Mucosa of gallbladder (tissue), 1 donor: ENCODE measurements at places on chromosomes 11 and 22. TPM values are rescaled to one million over a fixed set of nuclear protein-coding genes. Genes with fewer than 3 reads are reported as not detected.

- DNase-seq: no peak
Measured at GRCh38 chr11:19191530-19192169, 10.1 kb downstream of the CSRP3 start.

TMEM132A gene
- 18.5 TPM for total RNA-seq

- DNase-seq: no peak
Measured at GRCh38 chr11:109894242-109894641, 198.9 kb upstream of the ZC3H12C start.

GRCh38 chr22:47232753-47233152, 470.3 kb downstream of the TBC1D22A start:
- no peak for DNase-seq

GRCh38 chr22:29670626-29671025, 49.2 kb upstream of the CABP7 start:
- no peak for DNase-seq

- no peak for DNase-seq
Measured at GRCh38 chr22:31603081-31603525, 58.9 kb downstream of the PISD start.

GRCh38 chr11:64438986-64439771, 80.2 kb downstream of the RPS6KA4 start:
- DNase-seq: no peak

- DNase-seq: no peak
Measured at GRCh38 chr22:40721266-40721665, 42.0 kb downstream of the MCHR1 start.

SCGB1A1 gene
- total RNA-seq: 2.7 TPM

OR5P2 gene
- not detected for total RNA-seq

OR4P4 gene
- not detected for total RNA-seq

DNA sequence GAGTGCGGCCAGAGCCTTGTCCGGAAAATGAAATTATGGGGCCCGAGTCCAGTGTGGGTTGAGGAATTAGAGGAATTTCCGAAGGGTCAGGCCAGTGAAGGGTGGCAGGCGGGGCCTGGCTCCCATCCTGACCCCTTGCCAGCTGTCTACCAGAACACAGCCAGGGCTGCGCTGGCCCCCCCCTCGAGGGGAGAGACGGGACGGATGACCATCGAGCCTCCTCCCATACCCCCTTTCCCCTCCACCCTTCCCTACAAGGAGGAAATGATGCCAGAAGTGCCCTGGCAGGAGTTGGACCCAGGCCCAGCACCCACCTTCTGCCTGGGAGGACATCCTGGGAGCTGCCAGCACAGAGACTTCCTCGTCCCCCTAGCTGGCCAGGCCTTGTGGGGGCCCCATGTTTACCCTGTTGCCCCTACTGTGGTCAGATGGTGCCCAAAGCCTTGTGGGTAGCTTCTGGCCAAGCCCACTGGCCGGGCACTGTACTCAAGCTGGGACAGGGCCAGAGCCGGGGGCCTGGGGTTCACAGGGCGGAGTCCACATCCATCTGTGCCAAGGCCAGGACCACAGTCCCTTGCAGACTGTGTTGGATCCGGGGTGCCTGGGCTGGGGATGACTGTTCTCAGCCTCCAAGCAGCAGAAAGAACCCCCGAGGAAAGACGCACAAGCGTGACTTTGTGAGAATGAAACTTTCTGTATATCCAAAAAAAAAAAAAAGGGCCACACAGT, 20.8 kb downstream of the ARVCF start:
- peak; percentile 30 for DNase-seq
